Trophoblast cell (in vitro differentiated cells and primary cell): ENCODE measurements at places on chromosomes 6 and 20.

- no peak for DNase-seq
Observed at GRCh38 chr6:2528156-2528555, 222.6 kb downstream of the MYLK4 start.

GRCh38 chr6:1757131-1757530 is 147.4 kb downstream of the FOXC1 start:
- DNase-seq, result no peak

- DNase-seq, result peak; percentile 95
Observed at GRCh38 chr20:54649511-54649962, 174.1 kb downstream of the DOK5 start.

GRCh38 chr20:24987873-24988835 is 4.4 kb downstream of the APMAP start:
- no peak for DNase-seq

DNA sequence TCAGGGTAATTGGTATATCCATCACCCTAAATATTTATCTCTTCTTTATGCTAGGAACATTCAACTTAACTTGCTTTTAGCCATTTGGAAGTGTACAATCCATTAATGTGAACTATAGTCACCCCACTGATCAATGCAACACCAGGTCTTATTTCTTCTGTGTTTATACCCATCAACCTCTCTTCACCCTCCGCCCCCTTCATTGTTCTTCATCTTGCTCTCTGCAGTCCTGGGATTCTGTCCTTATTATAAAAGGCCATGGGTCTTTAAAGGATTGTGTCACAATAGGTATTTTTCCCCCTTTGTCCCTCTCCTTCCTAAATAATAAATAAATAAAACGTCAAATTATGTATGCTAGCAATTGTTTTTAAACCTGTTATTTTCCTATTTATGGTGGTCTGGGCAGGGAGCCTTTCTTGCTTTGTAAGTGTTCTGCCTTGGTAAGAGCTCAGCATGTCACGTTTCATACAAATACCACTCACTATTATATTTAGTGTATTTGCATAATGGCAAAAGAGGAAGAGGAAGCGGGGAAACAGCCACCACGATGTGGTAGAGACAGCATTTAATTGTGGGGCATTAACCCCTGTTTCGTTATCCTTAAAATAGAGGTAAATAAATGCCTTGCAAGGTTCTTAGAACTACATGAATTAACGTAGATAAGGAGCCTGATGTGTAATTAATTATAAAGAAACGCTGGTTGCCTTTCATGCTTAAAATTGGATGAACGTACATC is 1.9 kb downstream of the ABRACL start:
- DNase-seq, result no peak

DNA sequence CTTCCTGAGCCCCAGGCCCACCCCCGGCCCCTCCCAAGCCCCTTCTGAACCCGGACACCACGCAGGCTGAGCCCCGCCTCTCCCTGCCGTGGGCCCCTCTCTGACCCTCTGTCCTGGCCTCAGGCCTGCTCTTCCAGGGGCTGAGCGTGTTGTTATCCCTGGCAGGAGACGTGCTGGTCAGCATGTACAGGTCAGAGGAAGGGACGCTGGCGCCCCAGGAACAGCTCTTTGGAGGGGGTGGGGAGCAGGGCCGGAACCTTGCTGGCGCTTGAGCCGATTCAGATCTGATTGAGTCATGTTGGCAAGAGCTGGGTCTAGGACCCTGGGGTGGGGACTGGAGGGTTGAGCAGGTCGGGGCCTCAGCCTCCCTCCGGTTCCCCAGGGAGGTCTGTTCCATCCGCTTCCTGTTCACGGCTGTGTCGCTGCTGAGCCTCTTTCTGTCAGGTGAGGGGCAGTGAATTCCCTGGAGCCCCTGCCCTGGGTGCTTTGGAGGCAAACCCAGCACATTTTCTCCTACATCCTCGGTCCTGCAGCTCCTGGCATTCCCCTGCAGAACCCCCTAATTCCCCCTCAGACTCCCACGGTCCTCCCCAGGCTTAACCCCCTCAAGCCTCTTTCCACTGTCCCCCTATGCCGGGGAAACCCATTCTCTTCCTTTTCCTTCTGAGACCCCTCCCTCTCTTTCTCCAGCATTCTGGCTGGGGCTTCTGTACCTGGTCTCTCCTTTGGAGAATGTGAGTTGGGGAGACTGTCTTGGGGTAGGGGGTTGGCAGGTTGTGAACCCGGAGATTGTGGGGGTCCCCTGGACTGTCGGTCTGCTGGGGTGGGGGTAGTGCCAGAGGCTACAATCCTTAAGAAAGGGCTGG is 2.0 kb downstream of the SPAG4 start:
- peak; percentile 58 for DNase-seq

DNA sequence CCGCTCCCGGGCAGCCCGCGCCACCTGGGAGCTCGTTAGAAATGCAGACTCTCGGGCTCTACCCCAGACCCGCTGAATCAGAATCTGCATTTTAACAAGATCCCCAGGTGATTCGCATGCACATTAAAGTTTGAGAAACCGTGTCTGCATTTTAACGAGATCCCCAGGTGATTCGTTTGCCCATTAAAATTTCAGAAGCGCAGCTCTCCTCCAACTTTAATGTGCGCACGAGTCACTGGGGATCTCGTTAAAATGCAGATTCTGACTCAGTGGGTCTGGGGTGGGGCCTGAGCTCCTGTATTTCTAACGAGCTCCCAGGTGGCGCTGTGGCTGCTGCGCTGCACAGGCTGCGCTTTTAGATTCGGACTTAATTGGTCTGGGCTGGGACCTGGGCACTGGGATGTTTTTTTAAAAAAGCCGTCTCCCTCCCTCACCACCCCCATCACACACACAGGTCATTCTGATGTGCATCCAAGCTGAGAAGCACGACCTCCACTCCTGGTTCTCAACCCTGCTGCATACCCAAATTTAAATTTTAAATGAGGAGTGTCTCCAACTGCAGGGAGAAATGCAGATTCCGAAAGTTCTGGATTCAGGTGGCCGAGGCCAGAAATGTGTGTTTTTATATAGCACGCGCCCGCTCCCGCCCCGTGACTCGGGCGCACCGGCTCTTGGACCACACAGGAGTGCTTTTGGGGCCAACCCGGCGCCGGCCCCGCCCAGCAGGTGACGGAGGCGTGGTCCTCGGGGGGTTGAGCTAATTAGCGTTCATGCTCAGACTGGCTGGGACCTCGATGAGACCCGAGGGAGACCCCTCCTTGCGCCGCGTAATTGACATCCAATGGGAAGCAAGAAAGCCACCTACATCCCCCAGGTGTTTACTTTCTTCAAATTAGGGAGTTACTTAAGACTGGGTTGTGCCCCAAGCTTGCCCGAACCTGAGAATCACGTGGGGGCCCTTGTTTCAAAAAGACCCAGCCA is 85.8 kb downstream of the ZFP64 start:
- DNase-seq, result no peak

DNA sequence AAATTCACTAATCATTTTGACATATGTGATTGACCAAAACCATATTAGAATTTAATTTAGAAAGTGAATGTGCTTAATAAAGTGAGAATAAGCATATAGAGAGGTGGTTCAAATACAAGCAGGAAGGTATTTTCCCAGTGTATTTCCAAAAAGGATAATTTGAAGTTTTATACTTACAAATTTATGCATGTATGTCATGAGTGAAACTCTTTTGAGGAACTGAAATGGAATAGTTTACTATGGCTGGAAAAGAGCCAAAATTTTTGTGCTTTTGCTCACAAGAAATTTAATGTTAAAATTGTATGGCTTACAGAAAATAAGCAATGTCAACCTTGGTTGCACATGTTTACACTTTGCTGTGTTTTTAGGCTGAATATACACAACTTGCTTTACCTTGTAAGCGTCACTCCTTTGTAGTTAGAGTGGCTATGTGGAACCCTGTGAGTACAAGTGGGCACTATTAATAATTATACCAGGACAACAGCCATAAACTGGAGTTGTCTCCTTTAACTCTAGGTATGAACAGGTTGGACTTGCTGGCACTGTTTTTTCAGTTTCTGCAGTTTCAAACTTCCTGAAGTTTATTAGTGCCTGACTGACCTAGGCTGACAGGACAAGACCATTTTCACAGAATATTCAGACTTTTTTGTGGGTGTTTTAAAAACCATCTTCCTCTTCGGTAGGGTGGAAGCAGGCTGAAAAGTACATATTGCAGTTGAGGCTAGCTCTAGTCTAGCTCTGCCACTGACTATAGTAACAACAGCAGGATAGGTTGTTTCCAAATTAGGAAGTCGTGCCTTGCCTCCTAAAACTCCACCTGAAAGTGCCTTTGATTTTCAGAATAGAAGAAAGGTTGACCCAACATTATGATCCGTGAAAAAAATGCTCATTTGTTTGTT is 6.0 kb downstream of the AFDN start:
- DNase-seq, result no peak

- peak; percentile 49 for DNase-seq
Observed at GRCh38 chr6:75331151-75331550, 46.6 kb upstream of the TMEM30A start.
